ENCODE measurements at places on chromosomes 6 and 20.
A peak's percentile ranks its signal among the peaks of the same experiment; 100 is the strongest.

- DNase-seq = no peak
These were observed 190.4 kb upstream of the ARG1 start for GRCh38 chr6:131382631-131383030.

GRCh38 chr6:84093441-84094435 is 60.2 kb downstream of the MRAP2 start:
- DNase-seq = no peak

DNA sequence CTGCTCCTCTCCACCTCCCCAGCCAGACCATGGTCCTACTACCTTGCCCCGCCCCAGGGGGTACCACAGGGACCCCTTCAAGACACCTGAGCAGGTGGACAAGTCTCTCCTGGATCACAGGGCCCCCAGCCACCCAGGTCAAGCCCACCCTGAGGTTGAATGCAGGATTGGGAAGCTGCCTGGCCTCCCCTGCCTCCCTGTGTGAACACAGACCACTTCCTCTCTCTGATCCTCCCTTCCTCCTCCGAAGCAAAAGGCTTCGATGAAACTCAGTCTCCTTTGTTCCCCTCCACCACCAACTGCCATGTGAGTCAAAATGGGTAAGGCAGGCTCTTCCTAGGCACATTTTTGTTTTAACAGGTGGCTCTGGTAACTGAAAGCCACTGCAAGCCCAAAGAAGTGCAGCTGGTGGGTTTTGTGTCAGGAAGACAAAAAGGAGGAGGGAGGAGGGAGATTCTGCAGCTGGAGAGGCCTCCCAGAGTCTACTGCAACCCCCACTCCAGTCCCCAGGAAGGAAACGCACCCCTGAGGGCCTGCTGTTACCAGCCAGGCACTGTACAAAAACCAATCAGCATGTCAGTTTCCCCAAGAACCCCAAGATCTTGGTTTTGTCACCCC is 5.4 kb downstream of the ADA start:
- no peak for DNase-seq

- no peak for DNase-seq
These were observed 11.5 kb upstream of the SLC52A3 start for GRCh38 chr20:779771-780170.

DNA sequence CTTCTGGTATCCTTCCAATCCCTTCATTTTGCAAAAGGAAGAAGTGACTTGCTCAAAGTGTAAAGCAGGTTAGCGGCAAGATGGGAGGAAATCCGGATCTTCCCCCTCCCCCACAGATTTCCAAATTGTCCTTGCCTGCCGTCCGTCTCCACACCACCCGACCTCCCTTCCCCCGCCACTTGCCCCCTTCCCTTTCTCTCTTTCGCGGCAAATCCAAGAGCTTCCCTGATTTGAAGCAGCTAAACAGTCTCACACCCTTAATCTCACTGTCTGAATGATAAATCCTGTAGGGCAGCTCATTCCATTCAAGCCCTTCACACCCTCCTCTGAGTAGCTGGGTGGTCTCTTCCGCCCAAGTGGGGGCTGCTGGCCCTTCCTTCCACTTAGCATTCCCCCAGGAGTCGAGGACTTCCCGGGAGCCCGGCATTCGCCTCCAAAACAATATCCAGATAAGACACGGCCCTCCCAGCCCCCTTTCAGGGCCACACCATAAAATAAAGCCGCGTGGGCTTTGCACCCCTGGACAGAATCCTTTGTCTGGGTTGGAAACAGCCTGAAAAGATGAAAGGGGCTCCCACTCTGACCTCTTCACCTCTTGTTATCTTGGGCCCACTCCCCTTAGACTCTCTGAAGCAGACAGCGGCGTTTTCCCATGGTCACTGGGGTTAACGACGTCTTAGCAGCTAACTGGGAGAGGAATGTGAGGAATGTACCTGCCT is 44.0 kb upstream of the PIM1 start:
- no peak for DNase-seq

DNA sequence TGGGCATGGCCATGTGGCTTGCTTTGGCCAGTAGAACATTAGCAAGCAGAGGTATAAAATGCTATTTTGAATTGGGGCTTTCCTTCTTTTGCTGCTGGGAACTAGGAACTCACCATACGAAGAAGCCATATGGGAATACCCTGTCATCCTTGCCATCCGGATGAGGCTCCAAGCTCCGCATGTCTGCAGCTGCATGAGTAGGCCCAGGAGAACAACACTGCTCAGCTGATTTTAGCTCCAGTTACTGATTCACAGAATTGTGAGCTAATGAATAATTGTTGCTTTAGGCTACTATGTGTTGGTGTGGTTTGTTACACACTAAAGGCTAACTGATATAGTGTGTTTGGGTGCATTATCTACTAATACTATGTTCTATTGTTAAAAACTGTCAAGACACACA is 2.7 kb upstream of the PLCB4 start:
- no peak for DNase-seq

DNA sequence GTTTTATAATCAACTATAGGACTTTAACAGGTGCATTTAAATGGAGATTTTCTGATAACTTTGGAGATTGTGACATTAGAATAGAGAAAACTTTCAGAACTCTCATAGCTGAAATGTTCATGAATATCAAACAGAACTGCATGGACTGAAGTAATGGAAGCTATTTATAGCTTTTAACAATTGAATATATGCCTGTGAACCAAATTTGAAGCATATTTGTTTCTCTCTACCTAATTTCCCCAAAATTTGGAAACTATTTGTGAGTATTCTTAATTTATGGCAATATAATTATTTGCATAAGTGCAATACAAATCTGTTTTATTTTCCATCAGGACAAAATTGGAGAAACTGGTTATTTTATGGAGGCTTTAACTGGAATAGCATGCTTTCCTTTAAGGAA is 96.6 kb downstream of the PLG start:
- DNase-seq = no peak

- DNase-seq = no peak
These were observed 215.3 kb upstream of the SUPT3H start for GRCh38 chr6:45592991-45593390.

GRCh38 chr20:58069796-58070663 is 158.4 kb downstream of the ANKRD60 start:
- no peak for DNase-seq

DNA sequence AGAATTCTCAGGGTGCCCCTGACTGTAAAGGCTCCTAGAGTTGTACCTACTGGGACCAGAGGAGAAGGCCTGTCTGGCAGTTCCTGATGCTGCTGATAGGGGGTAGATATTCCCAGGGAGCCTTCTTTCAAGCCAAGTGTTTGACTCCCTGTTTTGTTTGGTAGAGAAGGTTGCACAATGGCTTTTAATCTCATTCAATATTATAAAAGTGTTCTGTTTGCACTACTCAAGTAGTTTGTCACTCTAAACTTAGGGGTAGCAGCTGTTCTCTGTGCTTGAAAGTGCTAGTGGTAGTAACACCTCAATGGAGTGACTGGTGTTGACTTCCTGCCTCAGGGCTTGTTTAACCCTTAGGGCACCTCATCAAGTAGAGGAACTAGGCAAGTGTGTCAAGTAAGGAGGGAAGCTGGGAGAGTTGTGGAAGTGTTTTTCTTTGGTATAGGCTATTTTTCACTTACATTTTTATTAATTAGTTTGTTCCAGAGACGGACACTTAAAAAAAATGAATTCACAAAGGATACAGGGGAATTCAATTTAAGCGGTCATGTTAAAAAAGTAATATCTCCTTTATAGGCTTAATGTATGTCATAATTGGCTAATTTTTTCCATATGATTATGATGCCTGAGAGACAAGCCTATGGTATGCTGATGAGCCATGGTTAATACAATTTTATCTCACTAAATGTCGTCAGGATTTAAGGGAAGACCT is 38.1 kb downstream of the BICRAL start:
- no peak for DNase-seq

DNA sequence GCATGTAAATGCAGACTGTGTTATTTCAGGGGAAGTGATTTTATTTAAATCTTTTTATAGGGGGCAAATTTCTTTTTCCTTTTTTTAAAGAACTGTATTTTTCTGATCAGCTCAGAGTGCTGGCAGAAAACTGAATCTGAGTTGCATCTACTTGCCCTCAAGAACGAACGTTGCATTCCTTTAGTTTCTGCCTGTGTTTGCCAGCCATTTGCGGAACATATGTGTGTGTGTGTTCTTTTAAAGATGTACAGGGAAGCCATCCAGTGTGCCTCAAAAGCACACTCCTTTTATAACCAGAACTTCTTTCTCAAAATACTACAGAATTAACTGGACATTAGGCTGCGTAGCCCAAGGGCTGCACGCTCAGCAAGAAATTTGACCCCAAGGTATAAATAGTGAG is 25.8 kb upstream of the INSM1 start:
- DNase-seq = no peak

DNA sequence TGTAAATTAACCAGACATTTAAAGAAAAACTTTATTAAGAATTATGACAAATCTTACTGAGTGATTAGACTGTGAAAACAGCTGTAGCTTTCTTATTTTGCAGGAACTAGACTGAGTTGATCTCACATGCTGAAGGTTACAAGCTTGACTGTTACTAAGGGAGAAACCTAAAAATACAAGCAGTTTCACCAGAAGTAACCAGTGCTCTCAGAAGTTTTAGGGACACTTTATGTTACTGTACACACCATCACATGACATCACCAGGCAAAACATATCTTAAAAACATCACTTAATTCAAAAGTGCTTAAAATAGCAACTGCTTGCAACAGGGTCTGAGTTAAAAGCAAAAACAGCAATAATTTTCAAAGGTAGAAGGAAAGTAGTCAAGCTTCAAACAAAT is 5.4 kb downstream of the FBXO30 start:
- DNase-seq = no peak

GRCh38 chr6:87618531-87618930 is 28.6 kb downstream of the ORC3 start:
- no peak for DNase-seq

GRCh38 chr6:112912416-112913101 is 565.4 kb downstream of the RFPL4B start:
- no peak for DNase-seq

- DNase-seq = no peak
These were observed 147.3 kb upstream of the BMP5 start for GRCh38 chr6:56022678-56023077.

DNA sequence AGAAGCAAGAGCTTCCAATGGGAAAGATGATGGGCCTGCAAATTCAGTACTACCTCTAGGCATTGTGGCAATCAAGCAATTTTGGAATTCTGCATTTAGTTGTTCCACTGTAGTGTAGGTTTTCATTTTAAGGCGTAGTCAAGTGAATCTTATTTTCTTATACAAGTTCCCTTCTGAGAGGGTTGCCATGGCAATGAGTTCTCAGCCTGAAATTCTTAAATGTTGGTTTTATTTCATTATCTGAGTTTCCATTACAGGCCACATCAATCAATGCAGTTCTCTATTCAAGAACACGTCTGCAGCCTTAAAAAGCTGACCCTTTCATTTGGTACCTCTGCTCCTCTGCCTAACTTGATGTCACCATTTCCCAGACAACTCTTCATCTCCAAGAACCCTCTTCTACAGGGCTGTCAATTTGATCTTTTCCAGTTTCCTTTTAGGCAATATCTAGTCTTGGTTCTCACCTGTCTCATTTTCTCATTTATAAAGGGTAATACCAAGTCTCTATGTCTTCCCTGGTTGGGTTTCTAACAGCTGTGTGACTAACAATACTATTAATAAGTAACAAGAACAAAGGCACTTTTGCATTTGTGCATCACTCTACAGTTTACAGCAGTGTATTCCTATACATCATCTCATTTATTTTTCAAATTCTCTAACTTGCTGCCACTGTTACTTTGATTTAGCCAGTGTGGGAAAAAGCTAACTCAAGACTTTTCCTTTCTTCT is 898.2 kb upstream of the FLRT3 start:
- DNase-seq = no peak

DNA sequence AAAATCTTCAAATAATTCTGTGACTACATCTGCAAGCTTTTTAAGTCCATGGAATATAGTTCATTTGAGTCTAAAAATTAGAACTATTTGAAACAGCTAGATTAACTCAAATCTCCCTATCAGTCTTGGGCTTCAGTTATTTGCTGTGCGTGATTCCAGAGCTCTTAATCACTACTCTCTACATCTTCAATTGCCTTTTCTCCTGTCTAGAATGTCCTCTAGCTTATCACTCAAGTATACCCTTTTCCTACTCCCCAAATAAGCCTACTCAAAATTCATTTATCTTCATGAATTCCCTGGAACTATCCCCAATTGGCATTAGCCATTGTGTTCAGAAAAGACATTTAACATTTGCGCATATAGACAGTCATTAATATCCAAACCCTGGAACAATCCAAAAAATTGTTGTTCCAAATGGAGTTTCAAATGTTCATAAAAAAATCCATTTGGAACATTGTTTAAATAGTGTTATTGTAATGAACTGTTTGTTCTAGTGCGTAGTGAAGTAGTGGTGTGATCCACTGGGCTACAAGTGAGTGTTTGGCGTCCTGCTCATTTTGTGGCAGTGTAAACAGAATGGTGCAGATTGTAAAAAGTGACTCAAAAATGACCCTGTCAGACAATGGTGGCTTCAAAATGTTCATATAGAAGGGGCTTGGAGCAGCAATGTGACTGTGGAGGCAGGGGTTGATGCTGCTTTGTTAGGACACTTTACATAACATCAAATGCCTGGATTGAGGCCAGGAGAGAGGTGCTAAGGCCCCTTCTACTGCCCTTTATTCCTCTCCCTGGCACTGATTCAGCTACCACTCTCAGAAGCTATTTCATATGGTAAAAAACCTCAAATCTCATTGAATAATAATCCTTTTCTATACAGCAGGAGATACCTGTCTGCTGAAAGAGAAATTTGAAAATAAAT is 122.3 kb downstream of the KIF6 start:
- no peak for DNase-seq

GRCh38 chr6:13985663-13986325 is 61.0 kb downstream of the RNF182 start:
- DNase-seq = no peak

- no peak for DNase-seq
These were observed 597 bp upstream of the GLYATL3 start for GRCh38 chr6:49499126-49499525.

DNA sequence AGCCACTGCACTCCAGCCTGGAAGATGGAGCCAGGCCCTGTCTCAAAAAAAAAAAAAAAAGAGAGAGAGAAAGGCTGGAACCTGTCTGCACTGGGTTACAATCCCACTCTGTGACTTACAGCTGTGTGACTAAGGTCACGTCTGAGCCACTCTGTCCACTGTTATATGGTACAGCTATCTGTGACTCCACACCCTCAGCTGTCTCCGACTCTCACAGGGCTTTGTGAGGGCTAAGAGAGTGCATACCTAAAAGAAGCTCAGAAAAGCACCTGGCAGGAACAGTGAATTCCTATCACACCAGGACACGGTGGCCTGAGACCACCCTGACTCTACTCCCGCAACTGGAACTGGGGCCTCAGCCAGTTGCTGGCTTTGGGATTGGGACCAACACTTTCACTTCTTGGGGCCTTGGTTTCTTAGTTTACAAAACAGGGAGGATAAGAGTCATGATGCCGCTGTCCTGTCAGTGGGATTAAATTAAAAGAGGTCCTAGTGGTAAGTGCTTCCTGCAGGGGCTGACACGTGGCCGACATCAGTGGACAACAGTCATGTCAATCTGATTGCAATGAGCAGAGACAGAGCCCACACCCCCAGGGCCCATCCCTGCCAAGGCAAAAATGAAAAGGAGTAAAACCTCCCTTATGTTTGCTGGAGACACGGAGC is 5.7 kb upstream of the CD93 start:
- DNase-seq = no peak

GRCh38 chr6:36984581-36985416 is 1.2 kb downstream of the MTCH1 start:
- DNase-seq = no peak

GRCh38 chr6:152091851-152092341 is 284.4 kb downstream of the ESR1 start:
- DNase-seq = peak; percentile 63

GRCh38 chr6:92460133-92460532 is 959.2 kb downstream of the EPHA7 start:
- no peak for DNase-seq

- no peak for DNase-seq
These were observed 178.8 kb downstream of the SCP2D1 start for GRCh38 chr20:18992418-18992817.
